ENCODE measurements at places on chromosomes 12 and 14.

DNA sequence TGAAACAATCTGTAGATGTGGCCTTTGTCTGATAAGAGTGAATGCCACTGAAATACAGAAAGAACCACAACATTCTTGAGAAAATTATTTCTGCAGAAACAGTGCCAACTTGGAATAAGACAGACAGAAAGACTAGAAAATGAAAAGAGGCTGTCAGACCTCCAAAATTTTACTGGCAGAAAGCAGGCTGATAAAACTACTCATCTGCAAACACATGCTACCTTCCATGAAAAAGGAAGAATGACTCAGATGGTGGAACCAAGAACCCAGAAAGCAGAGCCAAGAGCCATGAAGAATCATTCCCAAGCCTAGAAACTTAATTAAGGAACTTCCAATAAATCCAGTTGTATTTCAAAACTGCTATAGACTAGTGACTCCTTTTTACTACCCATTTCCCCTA lies 31.9 kb upstream of the OSBPL8 start:
- DNase-seq, result no peak

- DNase-seq, result no peak
Observed at GRCh38 chr14:94322648-94323570, at the start of gene SERPINA6. TSS of gene SERPINA6 (minus strand) at chr14:94323336. CDS start at chr14:94314648, 8,688 bp downstream.

GRCh38 chr14:58464652-58465051 lies 37.1 kb downstream of the KIAA0586 start:
- DNase-seq, result peak; percentile 61

- DNase-seq, result no peak
Observed at GRCh38 chr12:62601765-62602164, 135.1 kb downstream of the MON2 start.

DNA sequence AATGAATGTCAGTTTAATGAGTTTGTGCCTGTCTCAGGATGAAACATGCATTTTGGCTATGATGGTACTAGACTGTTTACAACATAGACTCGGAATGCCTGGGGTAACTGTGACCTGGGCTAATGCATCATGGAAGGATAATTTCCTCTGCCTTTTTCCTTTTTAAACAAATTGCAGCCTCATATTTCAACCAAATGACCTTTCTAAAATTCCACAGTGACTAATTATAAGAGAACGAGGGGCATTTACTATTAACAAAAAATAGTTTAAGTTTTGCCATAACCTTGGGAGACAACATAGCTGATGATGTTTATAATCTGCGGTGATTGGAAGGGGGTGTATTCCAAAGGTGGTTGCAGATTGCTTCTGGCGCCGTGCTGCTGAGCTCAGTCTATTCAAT lies 1140.5 kb downstream of the GALC start:
- no peak for DNase-seq

DNA sequence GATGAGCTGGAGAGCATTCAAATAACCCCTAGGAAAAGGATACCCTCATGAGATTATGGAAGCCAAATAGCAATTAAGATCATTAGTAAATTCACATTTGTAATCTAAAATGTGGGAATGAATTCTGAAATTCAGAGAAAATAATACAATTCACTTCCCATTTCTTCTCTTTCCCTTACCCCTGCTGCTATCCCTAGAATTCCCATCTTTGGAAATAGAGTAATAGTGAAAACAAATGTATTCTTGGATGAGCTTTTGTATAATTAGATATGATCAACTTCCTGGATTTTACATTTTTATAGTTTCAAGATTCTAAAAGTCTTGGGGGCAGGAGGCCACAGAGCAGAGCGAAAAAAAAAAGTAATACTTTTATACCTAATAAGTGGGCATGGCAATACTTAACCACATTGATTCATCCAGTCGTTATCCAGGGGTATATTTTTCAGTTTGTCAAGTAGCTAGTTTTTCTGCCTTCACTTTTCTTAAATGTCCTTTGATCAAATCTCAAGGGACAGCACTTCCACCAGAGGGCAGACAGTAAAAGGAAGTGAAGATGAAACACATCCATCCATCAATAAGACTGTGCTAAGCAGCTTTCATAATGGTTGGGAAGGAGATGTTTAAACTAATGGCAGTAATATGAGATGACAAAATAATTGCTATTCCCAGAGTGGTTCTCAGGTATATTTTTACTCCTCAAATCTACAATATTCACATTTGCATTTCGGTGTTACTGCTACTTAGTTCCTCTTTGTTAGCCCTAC lies 401.3 kb downstream of the DIO2 start:
- peak; percentile 5 for DNase-seq

DNA sequence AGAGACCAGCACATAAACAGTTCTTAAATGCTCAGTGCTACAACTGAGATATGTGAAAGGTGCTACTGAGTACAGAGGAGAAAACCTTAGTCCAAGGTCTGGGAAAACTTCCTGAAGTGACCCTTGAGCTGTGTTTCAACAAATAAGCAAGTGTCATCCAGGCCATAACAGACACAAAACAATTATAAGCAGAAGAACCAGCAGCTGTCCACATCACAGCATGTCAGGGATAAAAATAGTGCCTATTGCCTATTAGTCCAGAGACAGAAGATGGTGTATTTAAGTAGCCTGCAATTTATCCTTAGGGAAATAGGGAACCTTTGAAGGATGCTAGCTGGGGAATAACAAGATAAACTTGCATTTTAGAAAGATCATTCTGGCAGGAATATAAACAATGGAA lies 237.8 kb downstream of the SPTSSA start:
- no peak for DNase-seq

DNA sequence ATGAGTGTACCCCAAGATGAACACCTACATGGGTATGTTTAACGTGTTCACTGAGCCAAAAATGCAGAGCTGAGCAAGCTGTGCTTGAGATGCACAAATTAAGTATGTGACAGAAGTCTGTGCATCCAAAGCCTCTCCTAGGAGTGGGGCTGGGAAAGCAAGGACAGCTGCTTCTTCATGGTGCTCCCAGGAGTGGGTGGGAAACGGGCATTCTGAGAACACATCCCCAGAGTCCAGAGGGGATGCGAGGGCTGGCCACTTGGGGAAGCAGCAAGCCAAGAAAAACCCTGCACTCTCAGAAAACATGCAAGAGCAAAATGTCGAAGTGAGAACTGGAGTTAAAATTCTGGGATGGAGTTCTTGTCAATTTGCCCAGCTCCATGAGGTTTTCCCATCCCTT lies 414.3 kb downstream of the BCAT1 start:
- DNase-seq, result no peak

- DNase-seq, result no peak
Observed at GRCh38 chr14:99596772-99597171, 7.2 kb downstream of the CCDC85C start.

- no peak for DNase-seq
Observed at GRCh38 chr12:113422886-113423669, 898 bp downstream of the SDSL start.

- DNase-seq, result no peak
Observed at GRCh38 chr12:39048395-39048794, 143.0 kb upstream of the CPNE8 start.

- DNase-seq, result no peak
Observed at GRCh38 chr14:78074561-78074960, 95.6 kb upstream of the NRXN3 start.

DNA sequence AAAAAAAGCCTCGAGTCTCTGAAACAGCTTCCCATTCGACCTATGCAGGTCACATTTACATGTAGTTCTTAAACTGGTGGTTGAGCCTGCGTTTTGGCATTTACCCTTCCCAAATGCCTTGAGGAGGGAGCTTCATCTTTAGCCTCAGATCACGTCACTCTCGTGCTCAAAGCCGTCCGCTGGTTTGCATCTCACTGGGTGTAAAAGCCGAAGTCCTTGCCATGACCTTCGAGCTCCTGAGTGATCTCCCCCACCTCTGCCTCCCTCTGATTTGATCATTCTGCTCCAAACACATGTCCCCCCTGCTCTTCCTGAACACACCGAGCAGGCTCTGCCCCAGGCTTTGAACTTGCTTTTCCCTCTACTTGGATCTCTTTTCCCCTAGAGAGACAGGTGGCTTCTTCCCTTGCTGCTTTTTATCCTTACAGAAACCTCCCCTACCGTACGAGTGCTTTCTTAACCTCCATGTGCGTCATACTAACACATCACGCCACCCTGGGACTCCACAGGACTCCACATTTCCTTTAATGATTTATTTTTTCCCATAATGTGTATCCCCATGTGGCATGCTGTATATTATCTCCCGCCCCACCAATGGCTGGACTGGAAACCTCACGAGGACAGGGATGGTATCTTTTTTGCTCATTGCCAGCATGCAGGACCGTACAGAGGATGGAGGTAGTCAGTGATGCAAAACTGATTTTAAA lies 610.7 kb downstream of the VRK1 start:
- no peak for DNase-seq

DNA sequence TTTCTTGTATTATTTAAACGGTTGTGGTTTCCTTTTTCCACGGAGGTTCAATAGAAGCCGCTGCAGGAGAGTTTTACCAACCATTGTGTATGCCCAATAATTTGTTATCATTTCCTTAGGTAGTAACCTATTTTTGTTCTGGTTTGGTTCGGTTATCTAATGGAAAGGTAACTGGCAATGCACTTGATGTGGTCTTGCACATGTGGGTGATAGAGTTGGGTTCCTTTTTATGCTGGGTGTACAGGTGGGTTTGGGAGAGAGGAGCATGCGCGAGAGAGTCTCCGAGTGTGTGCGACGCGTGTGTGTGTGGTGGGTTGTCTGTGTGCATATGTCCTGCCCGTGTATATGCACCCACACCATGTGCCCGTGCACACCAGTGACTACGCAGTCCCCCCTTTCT lies 102.7 kb upstream of the FKBP4 start:
- DNase-seq, result no peak

GRCh38 chr12:10025236-10025635 lies 5.2 kb upstream of the CLEC9A start:
- no peak for DNase-seq

GRCh38 chr12:45655743-45656142 lies 73.8 kb upstream of the ARID2 start:
- DNase-seq, result no peak

GRCh38 chr14:23043754-23044153 lies 1.7 kb downstream of the PSMB11 start:
- no peak for DNase-seq

DNA sequence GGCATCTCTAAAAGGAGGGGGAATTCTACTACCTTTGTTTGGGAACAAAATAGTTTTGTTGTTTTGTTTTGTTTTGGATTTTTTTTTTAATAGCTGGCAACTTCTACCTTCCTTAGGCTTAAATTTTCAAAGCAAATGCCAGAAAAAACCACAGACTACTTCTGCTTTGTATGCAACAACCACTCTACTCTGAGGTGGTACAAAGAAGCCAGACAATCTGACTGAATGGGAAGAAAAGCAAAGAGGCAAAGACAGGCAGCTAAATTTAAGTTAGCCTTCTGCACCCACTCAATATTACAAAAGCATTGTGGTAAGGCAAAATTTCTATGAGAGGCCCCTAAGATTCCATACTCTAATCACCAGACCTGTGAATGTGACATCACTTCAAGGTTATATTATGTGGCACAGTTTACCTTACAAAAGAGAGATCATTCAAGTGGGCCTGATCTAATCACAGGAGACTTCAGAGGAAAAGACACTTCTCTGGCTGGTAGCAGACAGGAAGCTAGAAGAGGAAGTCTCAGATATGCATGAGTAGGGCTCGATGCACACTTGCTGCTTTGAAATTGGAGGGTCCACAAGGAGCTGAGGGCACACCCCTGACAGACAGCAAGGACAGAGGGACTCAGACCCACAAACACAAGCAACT lies 566.6 kb downstream of the RPS29 start:
- DNase-seq, result no peak

DNA sequence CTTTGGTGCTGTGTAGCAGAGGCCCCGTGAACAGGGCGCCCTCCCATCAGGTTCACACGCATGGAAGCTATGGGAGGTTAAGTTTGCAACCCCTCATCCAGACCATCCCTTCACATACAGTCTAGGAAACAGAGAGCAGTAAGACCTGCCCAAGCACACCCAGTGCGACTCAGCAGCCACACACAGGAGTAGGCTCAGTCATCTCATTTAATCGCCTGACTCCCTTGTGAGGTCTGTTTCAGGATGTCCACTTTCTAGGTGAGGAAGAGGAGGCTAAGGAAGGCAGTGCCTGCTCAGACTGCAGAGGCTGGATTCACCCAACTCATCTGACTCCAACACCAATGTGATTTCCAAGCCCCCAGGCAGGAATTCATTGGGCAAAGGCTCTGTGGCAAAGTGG lies 11.9 kb downstream of the BDKRB1 start:
- DNase-seq, result no peak

DNA sequence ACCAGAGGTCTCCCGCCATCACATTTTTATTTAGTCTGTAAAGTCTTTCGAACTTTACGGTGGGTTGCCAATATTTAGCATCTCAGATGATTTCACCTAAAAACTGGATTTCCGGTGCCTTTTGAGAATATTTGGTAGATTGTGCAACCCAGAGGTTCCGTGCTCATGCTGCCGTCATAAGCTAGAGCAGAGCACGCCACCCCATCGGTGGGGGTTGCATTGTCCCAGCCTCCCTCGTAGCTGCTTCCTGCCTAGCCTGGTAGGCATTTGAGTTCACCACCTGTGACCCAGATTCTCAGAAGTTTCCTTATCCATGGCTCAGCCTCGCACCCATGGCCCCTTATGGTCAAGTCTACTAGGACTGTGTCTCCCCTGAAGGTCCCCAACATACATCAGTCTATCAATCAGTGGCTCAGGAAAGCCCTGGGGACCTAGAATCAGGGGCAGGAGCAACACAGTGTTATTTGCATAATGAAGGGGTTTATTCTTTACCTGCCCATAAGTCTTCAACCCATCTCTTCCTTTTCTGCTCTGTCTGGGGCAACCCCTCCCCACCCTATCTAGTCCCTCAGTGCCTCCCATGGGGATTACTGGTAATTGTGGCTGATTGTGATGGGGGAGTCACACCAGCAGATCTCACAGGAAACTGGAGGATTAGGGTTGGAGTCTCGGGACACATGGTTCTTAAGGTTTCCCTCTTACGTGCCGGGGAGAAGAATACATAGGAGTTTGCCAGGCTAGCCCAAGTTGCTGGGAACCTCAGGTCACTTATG lies 152.3 kb downstream of the PHETA1 start:
- DNase-seq, result no peak

GRCh38 chr14:22668863-22669262 lies 24.7 kb upstream of the OR6J1 start:
- no peak for DNase-seq

GRCh38 chr12:113478351-113479011 lies 6.8 kb upstream of the LHX5 start:
- no peak for DNase-seq

DNA sequence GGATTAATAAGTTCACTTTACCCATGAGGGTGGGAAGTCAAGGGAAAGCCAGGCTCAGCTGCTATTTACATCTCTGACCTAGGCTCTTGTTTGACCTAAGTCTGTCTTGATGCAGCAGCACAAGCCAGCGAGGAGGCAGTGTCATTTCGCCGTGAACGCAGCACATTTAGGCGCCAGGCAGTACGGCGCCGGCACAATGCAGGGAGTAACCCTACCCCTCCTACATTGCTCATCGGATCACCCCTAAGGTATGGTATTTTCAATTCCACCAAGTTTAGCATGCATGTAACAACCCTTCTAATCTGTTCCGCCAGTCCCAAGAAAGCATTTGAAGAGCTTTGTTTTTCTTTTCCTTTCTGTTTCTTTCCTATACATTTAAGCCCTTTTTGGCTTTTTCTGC lies 81.2 kb downstream of the PCNX1 start:
- no peak for DNase-seq

GRCh38 chr14:51824191-51824590 lies 36.2 kb upstream of the GNG2 start:
- no peak for DNase-seq

Measured in epithelial cell of prostate (primary cell).